ENCODE measurements at places on chromosomes 1 and 21. TPM values are rescaled to one million over a fixed set of nuclear protein-coding genes. Genes with fewer than 3 reads are reported as not detected.

- DNase-seq, result no peak
Measured at GRCh38 chr1:163106364-163106987, 37.3 kb downstream of the RGS4 start.

GRCh38 chr1:110032327-110032726 is 2.1 kb upstream of the STRIP1 start:
- no peak for DNase-seq

DNA sequence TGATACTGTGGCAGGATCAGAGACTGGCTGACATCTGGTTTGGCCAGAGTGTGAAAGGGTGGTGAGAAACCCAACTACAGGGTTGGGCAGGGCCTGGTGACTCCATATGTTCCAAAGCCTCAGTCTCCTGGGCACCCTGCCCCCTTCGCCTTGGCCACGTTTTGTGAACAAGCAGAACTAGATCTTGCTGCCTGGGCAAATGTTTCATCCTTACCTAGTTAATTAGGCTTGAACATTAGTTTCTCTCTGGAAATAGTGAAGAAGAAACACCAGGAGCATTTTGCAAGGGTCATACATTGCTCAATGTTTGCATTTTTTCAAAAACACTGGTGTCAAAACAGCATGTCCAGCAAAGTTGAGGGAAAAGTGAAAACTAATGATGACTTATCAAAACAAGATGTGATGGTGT is 60.5 kb downstream of the MAP3K7CL start:
- no peak for DNase-seq

- no peak for DNase-seq
Measured at GRCh38 chr1:54977533-54978297, 2.7 kb upstream of the TMEM61 start.

The UTS2 gene
- 0.74 TPM for total RNA-seq
